GDM1 (cell line): ENCODE measurements at places on chromosomes 3 and 15.

DNA sequence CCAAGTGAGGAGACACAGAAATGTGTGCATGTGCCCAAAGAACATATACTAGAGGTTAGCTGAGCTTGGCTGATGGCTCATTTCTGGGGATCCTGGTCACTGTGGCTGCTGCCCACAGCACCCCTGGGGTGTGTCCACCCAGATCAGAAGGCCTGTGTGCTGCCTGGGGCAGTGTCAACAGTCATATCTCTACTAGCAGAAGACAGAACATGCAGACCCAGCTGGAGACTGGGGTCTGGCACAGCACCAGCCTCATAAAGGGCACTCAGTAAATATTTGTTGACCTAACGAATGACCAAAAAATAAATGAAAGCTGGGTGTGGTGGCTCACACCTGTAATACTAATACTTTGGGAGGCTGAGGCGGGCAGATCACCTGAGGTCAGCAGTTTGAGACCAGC, 16.4 kb downstream of the CHRNA3 start:
- DNase-seq, result no peak

DNA sequence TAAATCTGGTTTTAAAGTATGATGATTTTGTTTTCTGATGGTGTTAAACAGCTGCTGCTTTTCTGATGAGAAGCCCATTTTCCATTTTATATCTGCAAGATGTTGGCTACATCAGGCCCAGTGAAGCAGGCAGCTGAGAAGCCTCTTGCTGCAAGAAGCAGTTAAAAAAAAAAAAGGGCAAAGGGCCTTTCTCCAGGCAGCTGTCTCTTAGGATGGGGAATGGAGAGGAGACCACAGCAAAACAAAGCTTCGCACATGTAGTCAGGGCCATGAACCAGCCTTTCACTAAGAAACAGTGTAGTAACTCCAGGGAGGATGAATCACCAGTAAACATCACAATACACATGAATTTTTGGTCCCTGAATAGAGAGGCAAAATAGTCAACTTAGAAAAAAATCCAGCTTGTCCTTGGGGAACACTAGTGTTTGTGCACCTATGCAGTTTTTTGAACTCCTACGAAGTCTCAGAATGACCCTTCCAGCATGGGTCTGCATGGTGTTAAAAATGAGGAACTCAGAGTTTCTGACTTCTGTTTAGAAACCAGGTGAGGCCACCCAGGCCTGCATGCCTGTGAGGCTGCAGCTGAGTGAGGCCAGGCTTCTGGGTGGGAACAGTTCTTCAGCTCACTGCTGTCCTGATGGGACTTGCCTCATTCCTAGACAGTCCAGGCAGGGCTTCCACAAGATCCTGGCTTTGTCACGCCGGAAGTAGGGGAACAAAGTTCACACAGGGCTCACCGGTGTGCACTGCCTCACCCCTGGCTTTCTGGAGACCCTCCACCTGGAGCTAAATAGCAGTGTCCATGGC, 518.7 kb downstream of the MCTP2 start:
- no peak for DNase-seq

GRCh38 chr15:39200586-39200985, 380.3 kb upstream of the THBS1 start:
- DNase-seq, result no peak

DNA sequence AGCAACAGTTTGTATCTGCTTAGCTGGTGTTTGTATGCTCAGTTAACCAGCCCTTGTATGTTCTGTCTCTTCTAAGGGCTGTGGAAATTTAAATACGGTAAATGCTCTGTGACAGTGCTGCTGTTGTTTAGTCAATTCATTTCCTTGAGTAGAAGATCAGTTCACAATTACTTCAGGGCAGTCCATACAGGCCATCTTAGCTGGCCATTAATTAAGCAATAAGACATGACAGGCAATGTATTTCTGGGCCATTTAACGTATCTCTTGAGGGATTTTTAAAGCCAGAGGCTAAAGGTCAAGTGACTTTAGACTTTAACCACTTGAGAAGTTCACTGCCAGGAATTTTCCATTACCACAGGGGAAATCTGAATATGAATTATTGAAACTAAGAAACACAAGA, 351.8 kb downstream of the ZIC1 start:
- no peak for DNase-seq

- peak; percentile 76 for DNase-seq
Measured at GRCh38 chr15:89070197-89071124, 17.8 kb upstream of the ABHD2 start.
